Fibroblast of lung (primary cell): ENCODE measurements at places on chromosomes 6 and 20. TPM values are rescaled to one million over a fixed set of nuclear protein-coding genes. Genes with fewer than 3 reads are reported as not detected.

GRCh38 chr6:13653296-13653695 lies 38.2 kb downstream of the NOL7 start:
- no peaks in the 10 kb centered on the region for H3K36me3 ChIP-seq
- H3K4me1 ChIP-seq: no peaks in the 10 kb centered on the region
- DNase-seq: no peak
- no peak overlapping the region for H3K27ac ChIP-seq
- H3K4me3 ChIP-seq: no peak overlapping the region

DNA sequence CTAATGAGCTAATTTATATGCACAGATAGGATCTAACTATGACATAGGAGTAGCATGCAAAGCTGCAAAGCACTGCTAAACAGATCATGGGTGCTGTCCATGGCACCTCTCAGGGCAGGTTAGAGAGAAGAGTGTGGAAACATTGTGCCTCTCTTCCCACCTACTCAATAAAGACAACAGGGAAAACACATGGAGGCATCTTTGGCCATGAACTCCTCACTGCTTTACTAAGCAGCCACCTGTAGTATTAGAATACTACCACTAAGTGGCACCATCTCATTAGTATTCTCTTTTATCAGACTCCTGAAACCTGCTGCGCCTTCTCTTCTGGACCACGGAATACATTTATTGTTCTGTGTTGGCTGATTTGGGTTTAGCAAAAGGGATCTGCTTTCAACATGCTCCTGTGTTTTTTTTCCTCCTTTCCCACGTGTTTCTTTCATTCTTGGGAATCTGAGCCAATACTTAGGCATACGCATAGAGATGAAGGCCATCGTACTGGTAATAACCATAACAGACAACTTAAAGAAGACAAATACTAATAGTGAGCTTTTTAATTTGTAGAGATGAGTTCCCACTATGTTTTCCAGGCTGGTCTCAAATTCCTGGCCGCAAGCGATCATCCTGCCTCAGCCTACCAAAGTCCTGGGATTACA lies 9.4 kb upstream of the HDDC2 start:
- DNase-seq: peak; percentile 48
- no peaks in the 10 kb centered on the region for H3K36me3 ChIP-seq
- H3K4me1 ChIP-seq: no peaks in the 10 kb centered on the region
- peaks cover 5% of the 10 kb centered on the region for H3K27me3 ChIP-seq
- no peak overlapping the region for H3K4me3 ChIP-seq

- peak; percentile 86 for DNase-seq
- no peaks in the 10 kb centered on the region for H3K4me1 ChIP-seq
- no peaks in the 10 kb centered on the region for H3K27me3 ChIP-seq
These were observed 36.6 kb downstream of the MTRES1 start for GRCh38 chr6:107064579-107065065.

DNA sequence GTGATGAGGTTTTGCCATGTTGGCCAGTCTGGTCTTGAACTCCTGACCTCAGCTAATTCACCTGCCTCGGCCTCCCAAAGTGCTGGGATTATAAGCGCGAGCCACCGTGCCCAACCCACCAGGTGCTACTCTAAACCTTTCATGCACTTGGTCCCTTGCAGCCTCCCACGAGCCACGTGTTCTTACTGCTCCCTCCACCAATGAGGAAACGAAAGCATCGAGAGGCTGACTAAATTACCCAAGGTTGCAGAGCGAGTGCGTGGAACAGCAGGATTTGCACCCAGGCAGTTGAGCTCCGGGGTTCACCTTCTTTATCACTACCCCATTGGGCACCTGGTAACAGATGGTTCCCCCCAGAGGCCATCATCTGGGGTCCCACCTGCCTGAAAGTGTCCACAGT lies 208.3 kb downstream of the LY86 start:
- H3K27ac ChIP-seq: no peak overlapping the region
- H3K27me3 ChIP-seq: no peaks in the 10 kb centered on the region
- no peak for DNase-seq
- no peak overlapping the region for H3K4me3 ChIP-seq
- no peaks in the 10 kb centered on the region for H3K4me1 ChIP-seq
- no peaks in the 10 kb centered on the region for H3K36me3 ChIP-seq

- no peaks in the 10 kb centered on the region for H3K36me3 ChIP-seq
- H3K4me1 ChIP-seq: no peaks in the 10 kb centered on the region
- peak overlapping the region; percentile 4 for H3K4me3 ChIP-seq
- DNase-seq: no peak
- peaks cover 76% of the 10 kb centered on the region for H3K27me3 ChIP-seq
- H3K27ac ChIP-seq: no peak overlapping the region
These were observed 1.8 kb downstream of the NKX2-2 start for GRCh38 chr20:21511850-21512633.

GRCh38 chr6:128290221-128290620 lies 230.2 kb downstream of the PTPRK start:
- H3K36me3 ChIP-seq: no peaks in the 10 kb centered on the region
- H3K4me1 ChIP-seq: no peaks in the 10 kb centered on the region
- no peak overlapping the region for H3K27ac ChIP-seq
- H3K4me3 ChIP-seq: no peak overlapping the region

PRSS16 gene
- not detected in 2 replicates for total RNA-seq

DNA sequence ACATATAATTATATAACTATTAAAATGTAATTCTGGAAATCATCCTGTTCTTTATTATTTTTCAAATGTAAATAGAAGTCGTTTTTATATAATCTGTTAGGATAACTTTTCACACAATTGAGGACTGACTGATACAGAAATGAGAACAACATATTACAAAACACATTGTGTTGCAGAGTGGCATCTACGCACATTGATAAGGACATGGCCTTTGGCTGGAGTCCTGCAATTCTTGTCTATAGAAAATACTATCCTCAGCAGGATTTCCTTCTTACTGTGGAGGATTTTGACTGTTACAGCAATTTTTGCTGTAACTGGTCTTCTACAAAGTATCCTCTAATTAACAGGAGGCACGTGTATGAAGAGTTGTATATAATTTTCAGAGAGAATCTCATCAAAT lies 19.8 kb downstream of the SH3BGRL2 start:
- no peaks in the 10 kb centered on the region for H3K27me3 ChIP-seq
- H3K4me1 ChIP-seq: no peaks in the 10 kb centered on the region
- no peaks in the 10 kb centered on the region for H3K36me3 ChIP-seq
- DNase-seq: no peak
- no peak overlapping the region for H3K27ac ChIP-seq

DNA sequence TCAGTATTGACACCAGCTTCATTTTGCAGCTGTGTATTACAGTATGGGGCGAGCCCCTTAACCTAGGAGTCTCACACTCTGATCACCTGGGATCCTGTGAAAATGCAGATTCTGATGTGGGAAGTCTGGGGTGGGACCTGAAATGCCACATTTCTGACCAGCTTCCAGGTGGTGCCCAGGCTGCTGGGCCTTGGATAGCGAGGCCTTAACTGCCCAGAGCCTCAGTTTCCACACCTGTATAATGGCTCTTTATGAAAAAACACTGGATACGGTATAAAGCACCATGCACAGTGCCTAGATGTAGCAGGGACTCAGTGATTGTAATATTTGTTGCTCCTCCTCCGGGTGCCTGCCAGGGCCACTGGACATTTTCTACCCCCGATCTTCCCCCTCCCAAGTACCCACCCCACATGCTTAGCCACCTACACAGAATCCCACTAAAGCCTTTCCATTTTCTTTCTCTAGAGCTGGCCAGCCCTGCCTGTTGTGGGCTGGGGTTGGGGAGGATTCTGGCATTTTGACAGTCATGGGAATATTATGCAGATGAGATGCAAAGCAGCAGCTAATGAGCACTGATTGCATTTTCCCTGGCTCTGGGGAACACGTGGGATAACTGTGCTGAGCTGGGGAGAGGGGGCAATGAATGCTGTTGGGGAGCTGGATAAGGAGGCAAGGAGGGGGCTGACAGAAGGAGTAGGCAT lies 44.8 kb downstream of the SPDEF start:
- H3K4me3 ChIP-seq: no peak overlapping the region
- peaks cover 28% of the 10 kb centered on the region for H3K27me3 ChIP-seq
- H3K27ac ChIP-seq: no peak overlapping the region

GRCh38 chr6:53042112-53042511 lies 23.1 kb upstream of the FBXO9 start:
- H3K4me1 ChIP-seq: peaks cover 24% of the 10 kb centered on the region
- DNase-seq: peak; percentile 96
- H3K36me3 ChIP-seq: peaks cover 5% of the 10 kb centered on the region
- no peak overlapping the region for H3K4me3 ChIP-seq
- H3K27ac ChIP-seq: peak overlapping the region; percentile 78

GRCh38 chr20:39935901-39936300 lies 753.1 kb downstream of the MAFB start:
- no peaks in the 10 kb centered on the region for H3K4me1 ChIP-seq
- no peaks in the 10 kb centered on the region for H3K36me3 ChIP-seq
- DNase-seq: no peak
- no peaks in the 10 kb centered on the region for H3K27me3 ChIP-seq
- no peak overlapping the region for H3K4me3 ChIP-seq
- H3K27ac ChIP-seq: no peak overlapping the region

- H3K4me1 ChIP-seq: no peaks in the 10 kb centered on the region
- no peaks in the 10 kb centered on the region for H3K27me3 ChIP-seq
- no peaks in the 10 kb centered on the region for H3K36me3 ChIP-seq
- no peak for DNase-seq
- no peak overlapping the region for H3K27ac ChIP-seq
These were observed 111.3 kb downstream of the TNFAIP3 start for GRCh38 chr6:137978252-137978896.

DNA sequence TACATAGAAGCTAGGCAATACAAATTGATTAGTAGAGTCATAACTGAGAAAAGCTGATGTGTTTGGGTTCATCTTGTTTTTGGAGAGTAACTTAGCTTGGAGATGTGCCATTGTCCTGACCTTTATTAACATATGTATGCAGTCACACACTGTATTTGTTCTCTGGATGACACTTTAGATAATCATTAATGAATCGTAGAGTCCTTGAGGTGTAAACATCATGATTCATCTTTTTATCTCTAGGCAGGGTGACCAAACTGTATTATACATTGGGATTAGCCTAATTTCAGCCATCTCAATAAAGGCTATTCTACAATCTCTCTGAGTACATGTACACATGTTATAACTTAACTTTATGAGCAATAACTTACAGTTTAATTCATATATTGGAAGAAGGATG lies 3.6 kb upstream of the MTCL3 start:
- H3K27ac ChIP-seq: no peak overlapping the region
- H3K4me1 ChIP-seq: no peaks in the 10 kb centered on the region
- no peaks in the 10 kb centered on the region for H3K36me3 ChIP-seq
- H3K4me3 ChIP-seq: no peak overlapping the region
- DNase-seq: no peak

GRCh38 chr20:8313073-8313472 lies 181.0 kb downstream of the PLCB1 start:
- no peaks in the 10 kb centered on the region for H3K36me3 ChIP-seq
- no peak for DNase-seq
- H3K27me3 ChIP-seq: no peaks in the 10 kb centered on the region

CRIP3 gene
- 0.26 TPM in 1 of 2 replicates, not detected in the other for total RNA-seq

GRCh38 chr6:53691667-53692133 lies 26.1 kb upstream of the KLHL31 start:
- no peaks in the 10 kb centered on the region for H3K36me3 ChIP-seq
- H3K4me1 ChIP-seq: no peaks in the 10 kb centered on the region
- no peak for DNase-seq
- H3K27me3 ChIP-seq: peaks cover 7% of the 10 kb centered on the region
- no peak overlapping the region for H3K4me3 ChIP-seq
- H3K27ac ChIP-seq: no peak overlapping the region

SLC22A3 gene
- under 0.01 and 0.26 TPM in 2 replicates for total RNA-seq

- no peaks in the 10 kb centered on the region for H3K27me3 ChIP-seq
- no peak for DNase-seq
- no peak overlapping the region for H3K27ac ChIP-seq
- peaks cover 5% of the 10 kb centered on the region for H3K4me1 ChIP-seq
- peaks cover 3% of the 10 kb centered on the region for H3K36me3 ChIP-seq
These were observed 2.8 kb downstream of the CMTR1 start for GRCh38 chr6:37435816-37436215.

SRMS gene
- not detected in 2 replicates for total RNA-seq

DNA sequence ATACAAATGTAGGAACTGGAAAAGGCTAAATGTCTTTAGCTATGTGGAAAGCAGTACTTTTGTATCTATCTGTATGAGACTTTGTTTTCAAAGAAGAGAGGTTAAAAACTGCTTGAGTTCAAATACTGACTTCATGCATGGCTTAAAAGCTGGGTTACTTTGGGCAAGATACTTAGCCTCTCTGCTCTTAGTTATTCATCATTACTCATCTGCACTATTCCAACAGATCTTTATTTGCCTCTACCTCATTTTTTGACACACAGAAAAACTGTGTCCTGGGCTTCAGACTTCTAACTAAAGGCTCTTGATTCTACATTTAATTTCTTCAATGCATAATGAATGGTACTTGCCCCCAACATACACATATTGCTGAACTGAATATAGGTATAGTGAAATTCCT lies 114.8 kb downstream of the DST start:
- H3K27me3 ChIP-seq: no peaks in the 10 kb centered on the region
- peak overlapping the region; percentile 59 for H3K27ac ChIP-seq
- H3K4me3 ChIP-seq: no peak overlapping the region
- peaks cover 17% of the 10 kb centered on the region for H3K4me1 ChIP-seq
- DNase-seq: peak; percentile 38

GRCh38 chr6:87481931-87482330 lies 9.2 kb downstream of the SLC35A1 start:
- H3K4me1 ChIP-seq: no peaks in the 10 kb centered on the region
- H3K36me3 ChIP-seq: peaks cover 1% of the 10 kb centered on the region
- no peak for DNase-seq

DNA sequence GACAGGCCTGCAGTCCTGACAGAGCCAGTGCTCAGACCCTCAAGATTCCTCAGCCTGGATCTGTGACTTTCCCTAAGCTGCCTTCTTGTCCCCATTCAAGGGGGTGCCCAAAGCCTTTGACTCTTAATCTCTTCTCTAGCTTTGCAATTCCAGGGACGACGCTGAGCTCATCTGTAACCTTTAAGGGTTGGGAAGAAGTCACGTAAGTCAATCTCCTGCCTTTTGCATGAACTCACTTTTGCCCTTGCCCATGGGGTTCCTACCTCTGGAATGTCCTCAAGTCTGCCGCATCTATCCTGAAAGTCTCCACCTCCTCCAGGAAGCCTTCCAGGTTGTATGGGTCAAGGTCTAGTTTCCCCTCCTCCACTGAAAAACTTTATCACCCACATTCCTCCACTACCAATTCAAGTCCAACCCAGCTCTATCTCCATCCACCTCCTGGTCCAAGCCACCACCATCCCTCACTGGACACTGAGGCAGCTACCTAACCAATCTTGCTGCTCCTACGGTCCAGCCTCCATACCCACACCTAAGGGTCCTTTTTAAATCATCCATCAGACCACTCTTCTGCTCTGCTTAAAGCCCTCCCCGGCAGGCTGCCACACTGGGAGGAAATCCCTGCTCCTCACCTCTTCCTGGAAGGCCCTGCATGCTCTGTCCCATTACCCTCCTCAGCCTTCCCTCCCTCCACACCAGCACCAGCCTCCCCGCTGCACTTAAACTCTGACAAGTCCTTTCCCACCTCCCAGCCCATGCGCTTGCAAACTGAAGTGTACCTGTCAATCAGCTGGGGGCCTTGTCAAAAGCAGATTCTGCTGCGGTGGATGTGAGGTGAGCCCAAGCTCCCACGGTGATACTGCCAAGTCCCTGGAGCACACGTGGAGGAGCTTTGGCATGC lies 29.7 kb downstream of the PREX1 start:
- H3K4me1 ChIP-seq: no peaks in the 10 kb centered on the region
- DNase-seq: no peak
- no peak overlapping the region for H3K27ac ChIP-seq
